ENCODE measurements at places on chromosomes 7 and 10. TPM values are rescaled to one million over a fixed set of nuclear protein-coding genes. Genes with fewer than 3 reads are reported as not detected.

ECHDC3 gene
- 30.1 TPM for total RNA-seq

PILRA gene
- total RNA-seq = 6.1 TPM

PNLIPRP3 gene
- not detected for total RNA-seq

PPP1R17 gene
- total RNA-seq = not detected

ANTXRL gene
- total RNA-seq = not detected

INSIG1 gene
- total RNA-seq = 66.6 TPM

PRXL2A gene
- total RNA-seq = 58.3 TPM

CAV1 gene
- total RNA-seq = 78.1 TPM

MUC12 gene
- total RNA-seq = not detected

PSD gene
- total RNA-seq = 11.7 TPM

SSC4D gene
- total RNA-seq = 3.7 TPM

SERPINE1 gene
- total RNA-seq = 3.4 TPM

JMJD1C gene
- 172 TPM for total RNA-seq

LMBR1 gene
- total RNA-seq = 111 TPM

C10orf120 gene
- total RNA-seq = not detected

TMEM236 gene
- total RNA-seq = 0.64 TPM

TMEM26 gene
- total RNA-seq = 6.6 TPM

STK32C gene
- total RNA-seq = 6.7 TPM

UCN3 gene
- total RNA-seq = not detected

CRYGN gene
- 1.2 TPM for total RNA-seq

FGFR2 gene
- 120 TPM for total RNA-seq

PLOD3 gene
- total RNA-seq = 42.0 TPM

MAGI2 gene
- total RNA-seq = 56.2 TPM

KEL gene
- total RNA-seq = 3.2 TPM

WDFY4 gene
- 6.4 TPM for total RNA-seq

AKR1C4 gene
- total RNA-seq = not detected

MUC3A gene
- total RNA-seq = 0.35 TPM

DNAH11 gene
- total RNA-seq = 3.0 TPM

TRUB1 gene
- total RNA-seq = 32.1 TPM

COL17A1 gene
- total RNA-seq = 1.2 TPM

COG5 gene
- 64.9 TPM for total RNA-seq

GPR141 gene
- total RNA-seq = 6.4 TPM

NOD1 gene
- 15.2 TPM for total RNA-seq

GALNT17 gene
- total RNA-seq = 10.8 TPM

GIMAP6 gene
- 18.9 TPM for total RNA-seq

ADAMTS14 gene
- 4.0 TPM for total RNA-seq

KCNK18 gene
- not detected for total RNA-seq

PTF1A gene
- total RNA-seq = not detected

MINDY3 gene
- 36.3 TPM for total RNA-seq

CASTOR2 gene
- 24.0 TPM for total RNA-seq

SPDYE8 gene
- total RNA-seq = not detected

TRIL gene
- total RNA-seq = 110 TPM

ABCF2 gene
- 22.3 TPM for total RNA-seq

ADRA2A gene
- total RNA-seq = 7.1 TPM

VWDE gene
- 3.1 TPM for total RNA-seq

ATG9B gene
- 0.70 TPM for total RNA-seq

GRM8 gene
- 8.1 TPM for total RNA-seq

IMPDH1 gene
- 21.8 TPM for total RNA-seq

GSTO2 gene
- 13.5 TPM for total RNA-seq

OR9A2 gene
- 0.53 TPM for total RNA-seq
